Osteoblast (primary cell): ENCODE measurements at places on chromosomes 3 and 15. TPM values are rescaled to one million over a fixed set of nuclear protein-coding genes. Genes with fewer than 3 reads are reported as not detected.

B3GALNT1 gene
- total RNA-seq = 25.0 and 29.2 TPM in 2 replicates

STAC gene
- total RNA-seq = 3.3 and 6.5 TPM in 2 replicates

ASB14 gene
- not detected in 2 replicates for total RNA-seq

ARPC4 gene
- total RNA-seq = 203 and 222 TPM in 2 replicates

FAH gene
- 17.7 and 21.2 TPM in 2 replicates for total RNA-seq

GOLGA8T gene
- not detected in 2 replicates for total RNA-seq

GOLGA8O gene
- total RNA-seq = 0.88 and 1.1 TPM in 2 replicates

BSN gene
- under 0.01 and 0.29 TPM in 2 replicates for total RNA-seq

CCDC191 gene
- total RNA-seq = 3.2 and 4.0 TPM in 2 replicates

BFSP2 gene
- total RNA-seq = not detected in 2 replicates

CD200R1 gene
- total RNA-seq = under 0.01 and 0.29 TPM in 2 replicates

ACOX2 gene
- total RNA-seq = 28.6 and 29.8 TPM in 2 replicates

ATOSA gene
- 34.4 and 47.4 TPM in 2 replicates for total RNA-seq

PXYLP1 gene
- 6.5 and 9.1 TPM in 2 replicates for total RNA-seq

FGF7 gene
- 377 and 445 TPM in 2 replicates for total RNA-seq

TXNRD3 gene
- 18.1 and 20.3 TPM in 2 replicates for total RNA-seq

GPR87 gene
- not detected in 2 replicates for total RNA-seq

CHRNA5 gene
- 0.29 and 0.36 TPM in 2 replicates for total RNA-seq

C3orf20 gene
- total RNA-seq = under 0.01 and 0.29 TPM in 2 replicates

TRIM42 gene
- total RNA-seq = not detected in 2 replicates

EPHA3 gene
- 10.9 and 12.7 TPM in 2 replicates for total RNA-seq

NCKIPSD gene
- total RNA-seq = 17.1 and 17.7 TPM in 2 replicates

PAQR9 gene
- not detected in 2 replicates for total RNA-seq

RPL14 gene
- 219 and 236 TPM in 2 replicates for total RNA-seq

PLCD1 gene
- total RNA-seq = 23.2 and 23.6 TPM in 2 replicates

CNTN4 gene
- under 0.01 TPM in 1 of 2 replicates, not detected in the other for total RNA-seq

CD96 gene
- under 0.01 TPM in 1 of 2 replicates, not detected in the other for total RNA-seq

SPESP1 gene
- total RNA-seq = 2.9 TPM in 2 replicates

ITIH1 gene
- total RNA-seq = not detected in 2 replicates

BTLA gene
- total RNA-seq = 0.36 and 1.8 TPM in 2 replicates

TM4SF4 gene
- under 0.01 TPM in 1 of 2 replicates, not detected in the other for total RNA-seq

FGD5 gene
- total RNA-seq = under 0.01 TPM in 2 replicates

GUCA1C gene
- total RNA-seq = not detected in 2 replicates

ITIH3 gene
- total RNA-seq = under 0.01 TPM in 1 of 2 replicates, not detected in the other

GORASP1 gene
- total RNA-seq = 44.5 and 46.0 TPM in 2 replicates

COL6A5 gene
- total RNA-seq = not detected in 2 replicates

PCSK6 gene
- 0.29 and 0.72 TPM in 2 replicates for total RNA-seq

CLDN16 gene
- total RNA-seq = under 0.01 TPM in 1 of 2 replicates, not detected in the other

GPR156 gene
- total RNA-seq = 0.88 and 1.4 TPM in 2 replicates

NTRK3 gene
- total RNA-seq = 0.59 and 0.72 TPM in 2 replicates

UTS2B gene
- total RNA-seq = 0.59 and 1.1 TPM in 2 replicates
